ENCODE measurements at places on chromosomes 12 and 14.

DNA sequence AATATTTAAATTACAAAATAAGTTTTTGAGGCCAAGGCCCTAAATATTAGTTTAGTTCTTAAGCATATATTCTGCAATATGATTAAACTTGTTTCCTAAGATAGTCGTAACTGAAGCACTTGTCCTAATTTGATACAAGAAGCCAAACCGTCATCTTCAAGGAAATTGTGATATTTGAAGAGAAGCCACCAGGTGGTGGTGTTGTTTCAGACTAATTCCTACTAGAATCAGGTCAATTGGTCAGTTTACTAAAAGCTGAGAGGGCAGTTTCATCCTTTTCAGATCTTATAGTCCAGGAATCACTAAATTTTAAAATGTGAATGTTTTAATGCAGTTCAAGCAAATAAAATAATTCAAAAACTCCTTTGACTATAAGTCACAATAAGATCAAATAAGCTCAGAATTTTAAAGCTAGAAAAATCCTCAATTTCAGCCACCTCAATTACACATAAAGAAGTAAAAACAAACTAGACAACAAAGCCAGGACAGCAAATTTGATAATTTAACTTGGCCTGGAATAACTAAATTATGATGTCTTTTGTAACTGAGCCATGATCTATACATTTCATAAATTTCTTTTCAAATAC is 7.1 kb upstream of the ARL1 start:
- no peak for DNase-seq

GRCh38 chr12:106767206-106767605 is 7.3 kb upstream of the RIC8B start:
- no peak for DNase-seq

- DNase-seq: no peak
Observed at GRCh38 chr14:77011245-77011644, 17.3 kb downstream of the IRF2BPL start.

DNA sequence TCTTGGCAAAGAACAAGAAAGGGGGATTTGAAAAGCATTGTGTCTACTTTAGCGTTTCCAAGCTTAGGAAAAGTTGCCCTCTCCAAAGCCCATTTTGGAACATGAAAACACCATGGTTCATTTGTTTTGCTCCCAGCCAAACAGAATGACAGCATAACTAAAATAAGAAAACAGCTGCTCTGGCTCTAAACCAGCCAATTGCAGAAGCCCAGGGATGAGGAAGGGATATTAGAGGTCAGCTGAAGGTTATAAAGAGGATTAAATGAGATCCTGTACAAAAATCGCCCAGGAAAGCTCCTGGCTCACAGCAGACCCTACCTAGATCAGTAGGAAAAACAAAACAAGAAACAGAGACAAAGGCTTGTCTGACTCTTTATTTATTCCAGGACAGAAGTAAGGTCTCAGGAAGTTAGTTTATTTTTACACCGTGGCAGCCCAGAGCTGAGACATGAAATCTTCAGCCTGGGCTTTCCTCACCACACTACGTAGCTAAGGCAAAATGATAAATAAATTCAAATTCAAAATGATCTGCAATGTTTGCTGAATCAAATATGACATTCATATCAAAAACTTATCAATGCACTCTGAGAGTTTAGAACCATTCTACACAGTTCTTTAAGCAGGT is 25.9 kb downstream of the SPX start:
- DNase-seq: no peak

DNA sequence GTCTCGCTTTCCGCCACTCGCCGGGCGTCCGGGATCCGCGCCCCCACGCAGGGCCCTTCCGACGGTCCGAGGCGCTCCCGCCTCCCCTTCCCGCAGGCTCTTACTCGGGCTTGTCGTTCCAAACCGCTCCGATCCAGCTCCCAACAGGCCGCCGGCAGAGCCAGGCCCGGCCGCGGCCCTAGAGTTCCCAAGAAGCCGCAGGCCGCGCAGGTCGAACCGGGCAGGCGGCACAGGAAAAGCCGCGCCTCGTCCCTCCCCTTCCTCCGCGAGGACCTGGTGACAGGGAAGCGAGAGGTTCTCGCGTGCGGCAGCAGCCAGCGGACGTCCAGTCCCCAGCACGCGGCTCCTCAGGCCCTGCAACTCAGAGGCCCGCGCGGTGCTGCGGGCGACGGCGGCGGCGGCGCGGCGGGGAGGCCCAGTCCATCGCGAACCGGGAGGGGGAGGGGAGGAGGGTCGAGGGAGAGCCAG is 272 bp downstream of the HECTD1 start:
- DNase-seq: no peak

DNA sequence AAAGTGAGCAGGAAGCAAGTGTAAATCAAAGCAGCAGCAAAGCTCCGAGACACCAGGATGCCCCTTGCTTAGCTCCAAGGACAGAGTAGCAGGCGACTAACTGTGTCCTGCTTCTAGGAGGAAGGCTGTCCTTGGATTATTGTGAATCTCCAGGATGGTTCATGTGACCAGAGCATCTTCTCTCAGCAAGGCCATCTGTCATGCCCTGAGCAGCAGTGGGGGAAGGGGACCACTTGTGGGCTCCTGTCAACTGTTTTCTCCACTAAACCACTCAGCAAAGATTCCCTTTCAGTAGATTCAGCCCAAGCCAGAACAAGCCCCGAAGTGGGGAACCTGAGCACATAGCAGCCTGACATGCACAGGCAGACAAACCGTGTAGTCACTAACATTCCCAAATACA is 19.4 kb downstream of the MAP3K9 start:
- DNase-seq: no peak

GRCh38 chr12:1544996-1545700 is 49.2 kb downstream of the FBXL14 start:
- no peak for DNase-seq

DNA sequence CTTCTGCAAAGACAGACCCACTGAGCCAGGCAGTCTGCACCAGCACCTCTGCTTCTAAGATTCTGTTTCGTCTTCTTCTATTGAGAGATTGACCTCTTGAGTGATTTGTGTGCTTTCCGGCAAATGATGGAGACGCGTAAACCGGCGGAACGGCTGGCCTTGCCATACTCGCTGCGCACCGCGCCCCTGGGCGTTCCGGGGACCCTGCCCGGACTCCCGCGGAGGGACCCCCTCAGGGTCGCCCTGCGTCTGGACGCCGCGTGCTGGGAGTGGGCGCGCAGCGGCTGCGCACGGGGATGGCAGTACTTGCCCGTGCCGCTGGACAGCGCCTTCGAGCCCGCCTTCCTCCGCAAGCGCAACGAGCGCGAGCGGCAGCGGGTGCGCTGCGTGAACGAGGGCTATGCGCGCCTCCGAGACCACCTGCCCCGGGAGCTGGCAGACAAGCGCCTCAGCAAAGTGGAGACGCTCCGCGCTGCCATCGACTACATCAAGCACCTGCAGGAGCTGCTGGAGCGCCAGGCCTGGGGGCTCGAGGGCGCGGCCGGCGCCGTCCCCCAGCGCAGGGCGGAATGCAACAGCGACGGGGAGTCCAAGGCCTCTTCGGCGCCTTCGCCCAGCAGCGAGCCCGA is 703 bp downstream of the ASCL4 start:
- DNase-seq: no peak

DNA sequence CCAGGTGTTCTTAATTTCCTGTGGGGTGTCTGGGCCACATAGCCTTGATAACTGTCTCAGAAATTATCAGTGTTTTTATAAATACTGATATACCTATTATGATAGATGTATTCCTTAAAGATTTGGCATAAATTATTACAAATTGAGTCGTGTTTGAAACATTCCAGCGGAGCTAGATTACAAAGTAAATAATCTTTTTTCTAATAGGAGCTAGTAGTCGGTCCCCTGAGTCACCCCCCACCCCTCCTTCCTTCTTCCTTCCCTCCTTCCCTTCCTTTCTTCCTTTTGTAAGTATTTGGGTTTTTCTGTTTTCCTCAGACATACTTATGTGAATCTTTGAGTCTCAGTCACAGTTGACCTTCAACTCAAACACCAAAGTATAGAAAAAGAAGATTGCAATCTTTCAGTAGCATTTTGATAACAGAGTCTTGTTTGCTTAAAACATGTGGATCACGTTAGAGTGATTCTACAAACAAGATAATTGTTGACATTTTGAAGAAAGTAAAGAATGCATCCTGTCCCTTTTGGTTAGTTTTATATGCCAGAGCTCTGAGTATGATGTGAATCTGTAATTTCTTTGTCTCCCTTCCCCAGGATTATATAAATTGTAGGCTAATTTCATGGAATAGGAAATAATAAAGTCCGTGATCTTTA is 264.0 kb downstream of the FUT8 start:
- no peak for DNase-seq

- no peak for DNase-seq
Observed at GRCh38 chr12:101779626-101780025, 40.4 kb upstream of the SYCP3 start.

All from DND-41 (cell line).